ENCODE measurements at places on chromosomes 2 and 18.

- DNase-seq: no peak
These were observed 37.8 kb downstream of the AGPS start for GRCh38 chr2:177430411-177430810.

GRCh38 chr2:181517685-181518301, 60.6 kb downstream of the ITGA4 start:
- DNase-seq: no peak

- no peak for DNase-seq
These were observed 32.8 kb upstream of the ZNF396 start for GRCh38 chr18:35409911-35410310.

GRCh38 chr18:63189817-63190216, 129.8 kb downstream of the BCL2 start:
- DNase-seq: no peak

DNA sequence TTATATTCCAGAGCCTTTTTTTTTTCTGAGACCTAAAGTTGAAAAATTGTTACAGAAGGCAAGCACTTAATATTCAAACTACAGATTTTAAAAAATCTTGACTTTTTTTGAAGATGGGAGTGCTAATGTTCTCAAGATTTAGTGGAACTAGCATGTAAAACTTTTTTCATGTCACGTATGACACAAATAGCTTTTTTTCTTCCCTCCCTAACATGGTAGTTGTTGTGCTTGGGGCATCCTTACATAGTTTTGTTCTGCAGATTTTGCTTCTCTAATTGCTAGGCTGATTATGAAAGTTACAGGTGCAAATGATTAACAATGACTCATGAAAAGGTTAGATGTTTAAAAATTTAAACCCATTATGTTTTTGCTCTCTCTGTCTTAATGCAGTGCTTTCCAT, 3.0 kb downstream of the EML6 start:
- DNase-seq: no peak

All from right hindlimb (tissue), 1 donor.